ENCODE measurements at places on chromosomes 2 and 18.

GRCh38 chr2:132430895-132431294 lies 14.3 kb downstream of the GPR39 start:
- no peak for DNase-seq

DNA sequence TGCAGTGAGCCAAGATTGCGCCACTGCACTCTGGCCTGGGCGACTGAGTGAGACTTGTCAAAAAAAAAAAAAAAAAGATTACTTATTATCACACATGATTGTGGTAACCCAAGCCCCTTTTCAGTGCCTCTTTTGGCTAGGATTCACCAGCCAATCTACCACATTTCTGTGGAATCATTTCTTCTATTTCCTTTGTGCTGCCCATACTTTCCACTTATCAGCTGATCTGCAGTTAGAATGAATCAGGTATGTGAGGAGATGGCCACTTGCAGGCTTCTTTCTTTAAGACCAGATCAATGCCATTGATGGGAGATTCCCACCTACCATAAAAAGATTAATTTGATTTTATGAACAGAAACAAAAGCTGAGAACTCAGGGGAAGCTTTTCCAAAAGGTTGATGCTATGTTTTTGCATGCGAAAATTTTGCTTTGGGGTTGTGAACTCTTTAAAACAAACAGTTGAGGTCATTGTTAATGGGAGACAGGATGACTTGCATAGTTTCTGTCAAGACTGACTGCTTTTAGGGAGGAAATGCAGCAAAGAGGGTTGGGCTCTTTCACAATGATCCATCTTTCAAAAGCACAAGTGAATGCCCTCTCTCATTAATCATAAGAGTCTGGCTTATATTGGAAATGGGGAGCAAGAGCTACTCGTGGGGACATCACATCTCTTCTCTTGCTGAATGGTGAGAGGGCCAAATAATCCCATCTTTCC lies 66.9 kb upstream of the CYP26B1 start:
- no peak for DNase-seq

DNA sequence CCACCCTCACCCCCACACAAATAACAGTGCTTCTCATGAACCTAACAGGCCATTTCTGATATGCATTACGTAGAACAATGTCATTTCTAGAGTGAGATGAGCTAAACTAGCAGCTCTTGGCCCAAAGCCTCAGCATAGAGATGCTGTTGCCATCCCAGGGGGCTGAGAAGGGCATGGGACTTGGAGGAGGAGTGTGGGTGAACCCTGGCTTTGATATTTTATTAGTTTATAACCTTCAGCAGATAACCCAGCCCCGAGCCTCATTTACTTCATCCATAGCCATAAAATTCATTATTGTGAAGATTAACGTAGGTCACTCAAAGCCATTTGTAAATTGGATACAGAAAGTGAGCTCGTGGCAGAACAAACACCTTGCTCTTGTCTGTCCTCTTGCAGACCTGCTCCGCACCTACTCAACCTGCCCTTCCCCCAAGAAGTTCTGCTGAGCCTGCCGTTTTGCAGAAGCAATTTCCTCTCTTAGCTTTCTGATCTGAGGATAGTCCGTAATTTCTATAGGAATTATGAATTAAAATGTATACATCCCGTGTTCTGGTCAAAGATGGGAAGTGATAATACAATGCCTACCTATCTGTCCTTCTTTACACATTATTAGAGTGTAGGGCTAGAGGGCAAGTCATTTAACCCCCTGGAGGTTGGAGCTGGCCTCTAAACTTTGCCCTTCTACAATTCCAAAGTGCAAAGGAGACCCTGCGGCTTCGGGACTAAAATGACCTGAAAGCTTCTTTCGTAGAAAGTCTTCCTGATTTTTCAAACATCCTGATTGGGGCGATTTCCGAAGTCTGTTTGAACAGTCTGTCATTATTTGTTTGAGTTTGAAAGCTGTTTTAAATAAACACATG lies 187.4 kb downstream of the BCL2 start:
- DNase-seq, result no peak

DNA sequence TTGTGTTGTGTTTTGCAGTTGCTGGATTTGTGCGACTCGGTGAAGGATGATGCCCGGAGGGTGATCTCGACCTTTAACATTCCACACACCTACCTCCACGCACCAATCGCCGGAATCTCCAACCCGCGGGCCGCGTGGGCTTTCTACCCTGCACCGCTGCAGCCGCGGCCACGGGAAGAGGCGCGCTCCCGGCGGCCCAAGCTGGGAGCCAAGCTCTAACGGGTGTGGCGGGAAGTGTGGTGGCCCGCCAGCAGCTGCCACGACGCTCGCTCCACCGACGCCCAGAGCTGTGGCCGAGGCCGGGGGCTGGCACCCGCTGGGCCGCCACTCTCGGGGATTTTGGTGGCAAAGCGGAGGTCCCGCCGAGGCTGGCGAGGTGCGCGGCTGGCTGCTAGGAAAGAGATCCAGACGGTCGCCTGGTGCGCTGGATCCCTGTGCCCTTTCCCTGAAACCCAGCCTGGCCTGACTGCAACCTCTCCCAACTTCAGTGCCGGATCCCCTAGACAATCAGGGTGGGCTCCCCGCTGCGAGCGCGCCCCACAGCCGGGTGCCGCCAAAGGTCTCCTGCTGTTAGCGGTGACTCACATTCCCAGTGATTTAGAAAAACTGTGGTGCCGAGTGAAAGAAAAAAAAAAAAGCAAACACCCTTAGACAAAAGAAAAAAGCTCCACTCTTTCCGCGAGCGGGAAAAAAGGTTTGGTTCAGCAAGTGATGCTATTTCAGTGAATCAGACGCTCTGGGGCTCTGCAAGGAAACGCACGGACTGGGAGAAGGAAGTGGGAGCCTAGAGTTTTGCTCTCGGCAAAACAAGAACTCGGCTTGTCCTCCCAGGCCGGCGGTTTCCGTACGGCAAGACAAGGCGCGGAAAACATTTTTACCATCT lies 2.9 kb upstream of the BCL2L11 start:
- DNase-seq, result peak; percentile 53

DNA sequence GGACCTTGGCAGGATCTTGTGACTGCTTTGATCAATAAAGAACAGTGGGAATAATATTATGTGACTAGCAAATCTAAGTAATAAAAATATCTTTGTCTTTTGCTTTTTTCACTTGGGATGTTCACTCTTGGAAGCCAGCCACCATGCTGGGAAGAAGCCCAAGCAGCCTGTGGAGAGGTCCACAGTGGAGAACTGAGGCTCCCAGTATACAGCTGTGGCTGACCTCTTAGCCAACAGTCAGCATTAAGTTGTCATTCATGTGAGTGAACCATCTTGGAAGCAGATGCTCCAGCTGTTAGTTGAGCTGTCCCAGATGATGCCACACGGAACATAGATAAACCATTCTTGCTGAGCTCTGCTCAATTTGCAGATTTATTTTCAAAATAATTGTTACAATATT lies 160.0 kb downstream of the OSR1 start:
- no peak for DNase-seq

- DNase-seq, result no peak
Measured at GRCh38 chr2:233928594-233929351, 11.6 kb downstream of the TRPM8 start.

DNA sequence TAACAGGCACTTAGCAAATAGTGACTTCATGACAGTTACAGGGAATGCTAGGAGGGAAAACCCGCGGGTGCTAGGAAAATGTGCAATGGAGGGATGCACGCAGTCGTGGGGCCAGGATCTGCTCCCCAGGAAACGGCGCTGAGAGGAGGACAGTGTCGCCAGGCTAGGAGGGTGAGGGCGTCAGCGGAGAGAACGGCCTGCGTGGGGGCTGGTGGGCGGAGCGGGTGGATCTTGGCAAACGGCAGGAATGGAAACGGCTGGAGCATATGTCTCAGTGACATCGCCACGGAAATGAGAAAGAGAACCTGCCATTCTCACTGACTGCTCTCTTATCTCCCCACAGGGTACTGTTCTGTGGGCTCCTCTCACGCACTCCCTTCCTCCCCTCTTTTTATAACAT lies 478.5 kb upstream of the ID2 start:
- no peak for DNase-seq

GRCh38 chr2:197705912-197706838 lies 1.0 kb downstream of the MARS2 start:
- no peak for DNase-seq

- peak; percentile 36 for DNase-seq
Measured at GRCh38 chr18:35005963-35006577, 35.1 kb upstream of the MAPRE2 start.

GRCh38 chr18:38402509-38402908 lies 836.9 kb upstream of the CELF4 start:
- no peak for DNase-seq

DNA sequence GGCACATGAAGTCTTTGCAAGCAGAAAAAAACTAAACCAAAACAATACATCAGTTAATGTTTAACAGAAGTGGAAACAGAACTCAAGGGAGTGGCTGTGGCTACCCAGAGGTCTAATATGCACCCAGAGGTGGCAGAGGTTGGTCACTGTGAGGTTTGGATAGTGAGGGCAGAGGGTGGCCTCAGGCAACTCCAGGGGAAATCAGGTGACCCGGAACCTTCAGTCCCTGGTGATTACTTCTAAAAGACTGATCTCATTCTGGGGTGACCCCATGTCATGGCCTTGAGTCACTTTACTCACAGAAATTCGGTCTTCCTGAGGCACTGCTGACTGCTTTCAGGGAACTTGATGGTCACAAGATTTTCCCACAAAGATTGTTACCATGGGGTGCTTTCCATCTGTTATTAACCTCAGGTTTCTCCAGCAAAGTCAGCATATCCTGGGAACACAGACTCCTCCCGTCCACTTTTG lies 99.4 kb downstream of the TMEM17 start:
- DNase-seq, result no peak

- DNase-seq, result no peak
Measured at GRCh38 chr2:230762317-230762896, 49.8 kb downstream of the CAB39 start.

DNA sequence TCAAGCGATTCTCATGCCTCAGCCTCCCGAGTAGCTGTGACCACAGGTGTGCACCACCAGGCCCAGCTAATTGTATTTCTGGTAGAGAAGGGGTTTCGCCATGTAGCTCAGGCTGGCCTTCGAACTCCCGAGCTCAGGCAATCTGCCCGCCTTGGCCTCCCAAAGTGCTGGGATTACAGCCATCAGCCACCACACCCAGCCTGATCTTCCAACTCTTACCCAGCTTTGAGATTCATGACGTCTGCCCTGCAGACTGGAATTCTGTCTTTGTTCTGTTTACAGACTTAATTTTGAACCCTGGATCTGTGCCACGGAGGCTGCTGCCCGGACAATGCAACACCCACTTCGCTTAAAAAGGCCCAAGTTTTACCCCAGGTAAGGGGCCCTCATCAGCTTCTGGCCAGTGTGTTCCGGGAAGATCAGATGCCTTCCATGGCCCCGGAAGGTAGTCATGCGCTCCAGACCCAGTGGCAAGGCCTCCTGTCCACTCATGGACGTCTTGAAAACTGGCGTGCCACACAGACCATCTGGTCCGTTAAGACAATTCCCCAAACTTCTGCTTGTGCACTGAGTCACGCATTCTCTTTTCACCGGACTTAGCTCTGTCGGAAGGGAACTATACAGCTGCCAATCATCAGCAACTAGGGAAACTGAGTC lies 5.5 kb downstream of the PXDN start:
- no peak for DNase-seq

DNA sequence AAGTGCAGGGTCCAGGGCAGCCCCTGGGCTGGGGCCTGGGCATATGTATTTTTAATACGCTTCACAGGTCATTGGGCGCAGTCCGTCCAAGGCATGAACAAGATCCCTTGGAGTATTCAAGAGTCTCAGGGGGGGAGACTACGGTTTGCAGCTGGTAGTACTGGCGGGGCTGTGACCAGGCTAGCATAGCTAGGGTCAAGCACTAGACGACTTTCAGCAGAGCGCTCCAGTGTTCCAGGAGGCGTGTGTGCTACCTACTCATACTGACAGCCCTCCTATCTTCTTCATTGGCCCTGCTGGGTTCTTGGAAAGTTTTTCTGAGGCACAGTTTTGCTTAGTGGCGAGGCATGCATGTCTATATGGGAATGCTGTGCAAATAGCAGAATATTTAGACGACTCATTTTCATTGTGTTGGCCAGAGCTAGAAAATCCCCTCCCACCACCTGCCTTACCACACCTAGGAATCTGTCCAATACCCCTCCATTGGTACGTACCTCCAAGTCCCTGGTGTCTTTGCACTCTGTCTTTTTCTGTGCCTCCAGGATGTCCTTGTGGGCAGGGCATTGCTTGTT lies 68.2 kb downstream of the GLI2 start:
- no peak for DNase-seq

GRCh38 chr18:79379931-79380815 lies 15.6 kb upstream of the NFATC1 start:
- no peak for DNase-seq

DNA sequence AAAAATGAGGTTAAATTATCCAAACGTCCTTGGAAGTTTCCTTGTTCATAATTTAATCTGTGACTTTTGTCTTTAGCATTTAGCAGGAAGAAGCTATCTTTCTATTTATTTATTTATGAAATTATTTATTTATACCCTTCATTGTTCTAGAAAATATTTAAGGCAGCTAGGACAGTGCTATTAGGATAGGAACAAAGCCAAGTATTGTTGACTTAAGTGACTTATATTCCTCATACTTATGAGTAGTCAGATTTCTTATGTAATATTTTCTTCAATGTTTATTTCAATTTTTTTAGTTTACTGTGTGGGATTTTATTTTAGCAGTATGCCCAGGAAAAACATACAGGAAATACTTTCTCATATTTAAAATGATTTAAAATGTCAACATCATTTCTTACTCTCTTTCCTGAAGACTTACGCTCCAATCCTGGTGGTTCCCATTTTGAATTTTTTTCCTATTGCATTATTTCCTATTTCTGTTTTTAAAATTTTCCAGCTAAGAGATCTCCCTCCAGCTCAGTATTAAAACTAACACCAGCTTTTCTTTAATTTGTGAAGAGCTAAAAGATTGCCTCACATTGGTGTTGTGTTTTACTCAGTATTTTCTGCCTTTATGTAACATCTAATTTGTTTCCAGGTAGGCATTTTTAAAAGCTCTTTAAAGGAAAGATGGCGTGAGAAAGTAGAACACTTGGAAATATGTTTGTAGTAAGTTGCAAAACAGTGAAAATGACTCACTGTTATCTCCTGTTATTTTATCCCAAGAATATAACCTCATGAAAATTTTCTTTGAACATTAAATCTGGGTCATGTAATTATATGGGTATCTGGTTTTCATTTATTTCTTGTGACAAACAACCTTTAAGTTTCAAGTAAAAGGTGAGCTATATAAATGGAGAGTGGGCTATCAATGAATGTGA lies 32.2 kb downstream of the MAPRE2 start:
- DNase-seq, result no peak
